Vein endothelial cell (primary cell): ENCODE measurements at places on chromosomes 5 and 9. TPM values are rescaled to one million over a fixed set of nuclear protein-coding genes. Genes with fewer than 3 reads are reported as not detected.

The PCDHA10 gene
- under 0.01 and 0.19 TPM in 2 replicates for total RNA-seq

The HMCN2 gene
- under 0.01 TPM in 1 of 2 replicates, not detected in the other for total RNA-seq

The SLCO6A1 gene
- total RNA-seq, result not detected in 2 replicates

The PCDHA12 gene
- total RNA-seq, result under 0.01 TPM in 1 of 2 replicates, not detected in the other

The ARL14EPL gene
- 0.33 and 0.67 TPM in 2 replicates for total RNA-seq

The SLC2A8 gene
- 12.1 and 17.3 TPM in 2 replicates for total RNA-seq

The TLE1 gene
- total RNA-seq, result 85.6 and 89.8 TPM in 2 replicates

The ADCY2 gene
- total RNA-seq, result not detected in 2 replicates

The RNF130 gene
- total RNA-seq, result 37.0 and 42.8 TPM in 2 replicates

The ARRDC1 gene
- 31.8 and 32.0 TPM in 2 replicates for total RNA-seq
